ENCODE measurements at places on chromosomes 2 and 18. TPM values are rescaled to one million over a fixed set of nuclear protein-coding genes. Genes with fewer than 3 reads are reported as not detected.

DNA sequence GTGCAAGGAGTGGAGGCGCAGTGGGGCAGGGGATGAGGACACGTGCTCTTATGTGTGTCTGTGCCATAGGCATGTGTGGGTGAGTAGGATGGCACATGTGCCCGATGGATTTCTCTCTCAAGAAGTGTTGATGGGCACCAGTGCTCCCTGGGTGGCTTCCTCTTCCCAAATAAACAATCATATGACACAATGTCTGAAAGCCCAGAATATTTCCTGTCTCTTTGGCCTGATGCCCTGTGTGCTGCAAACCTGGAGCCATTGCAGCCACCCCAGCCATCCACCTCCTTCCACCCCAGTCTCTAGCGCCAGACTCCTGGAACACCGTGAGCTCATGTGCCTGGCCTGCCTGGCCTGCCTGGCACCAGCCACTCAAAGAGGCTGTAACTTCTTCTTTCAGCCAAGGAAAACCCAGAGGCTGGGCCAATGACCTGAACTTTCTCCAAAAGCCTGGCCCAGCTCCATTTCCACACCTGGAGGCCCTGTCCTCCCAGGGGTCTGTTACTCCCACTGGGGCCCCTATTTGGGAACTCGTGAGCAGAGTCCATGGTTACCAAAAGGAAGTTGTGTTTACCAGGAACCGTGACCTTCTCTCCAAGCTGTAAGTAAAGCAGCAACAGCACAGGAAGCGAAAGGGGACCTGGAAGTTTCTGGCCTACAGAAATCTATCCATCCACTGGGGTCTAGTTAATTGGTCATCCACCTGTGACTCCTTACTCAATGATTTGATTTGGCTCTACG, 9.5 kb upstream of the ZBTB7C start:
- DNase-seq, result no peak

DNA sequence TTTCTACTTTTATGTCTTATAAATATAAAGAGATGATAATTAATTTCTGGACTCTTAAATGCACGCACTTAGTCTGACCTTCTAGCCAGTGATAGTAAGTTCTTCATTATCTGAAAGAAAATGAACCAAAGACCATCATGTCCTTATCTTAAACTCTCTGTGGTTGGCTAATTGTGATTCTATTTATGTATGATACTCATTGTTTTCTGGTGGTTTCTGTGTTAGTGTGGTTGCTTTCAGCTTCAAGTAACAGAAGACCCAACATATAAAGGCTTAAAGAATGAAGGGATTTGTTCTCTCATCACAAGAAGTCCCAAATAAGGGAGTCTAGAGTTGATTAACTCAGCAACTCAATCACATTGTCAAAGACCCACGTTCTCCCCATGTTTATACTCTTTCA, 225.2 kb upstream of the TANK start:
- DNase-seq, result no peak

MEP1B gene
- 0.13 TPM for total RNA-seq

DNA sequence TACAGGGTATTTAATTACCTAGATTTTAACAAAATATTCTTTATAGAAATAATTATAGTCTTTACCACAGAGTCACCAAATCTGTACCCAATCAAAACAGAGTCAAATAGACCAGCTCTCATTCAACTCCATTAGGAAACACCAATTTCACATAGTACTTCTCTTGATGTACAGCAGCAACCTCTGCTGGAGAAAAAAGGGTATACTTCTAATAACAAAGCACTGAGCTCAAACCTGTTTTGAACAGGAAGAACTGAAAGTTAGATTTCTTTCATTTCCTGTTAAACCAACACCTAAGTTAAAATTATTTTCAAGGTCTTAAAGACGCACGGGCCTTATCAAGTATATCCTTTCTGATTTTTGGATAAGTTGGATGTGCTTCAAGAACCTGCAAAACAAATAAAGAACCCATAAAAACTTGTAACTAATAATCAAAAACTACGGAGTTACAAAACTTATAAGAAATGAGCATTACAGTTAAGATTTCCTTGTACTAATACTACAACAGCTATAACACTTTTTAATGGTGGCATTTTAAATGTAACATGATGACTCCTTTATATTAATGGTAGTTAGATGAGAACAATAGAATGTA, 79.0 kb downstream of the TTC21B start:
- DNase-seq, result no peak

SLC14A1 gene
- total RNA-seq, result 12.4 TPM
